ENCODE measurements at places on chromosomes 1 and 21.

- no peak for DNase-seq
Observed at GRCh38 chr1:57324388-57324787, 99.5 kb downstream of the DAB1 start.

- no peak for DNase-seq
Observed at GRCh38 chr1:227726924-227727599, 8.0 kb downstream of the JMJD4 start.

GRCh38 chr1:248807067-248807737 lies 18.5 kb downstream of the SH3BP5L start:
- DNase-seq: peak; percentile 84

DNA sequence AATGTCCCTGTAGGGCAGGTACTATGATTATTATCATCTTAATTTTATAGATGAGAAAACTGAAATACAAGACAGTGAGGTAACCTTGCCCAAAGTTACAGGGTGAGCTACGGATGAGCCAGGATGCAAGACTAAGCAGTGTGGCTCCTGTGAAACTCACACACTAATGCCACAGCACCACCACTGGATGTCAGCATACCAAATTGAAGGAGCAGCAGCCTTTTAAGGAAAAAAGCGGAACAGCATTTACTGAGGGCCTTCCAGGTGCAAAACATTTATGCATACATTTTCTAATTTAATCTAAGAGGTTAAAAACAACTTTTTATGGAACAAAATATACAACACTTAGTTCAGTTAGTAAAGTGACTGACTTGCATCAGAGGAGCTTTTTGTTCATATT lies 41.7 kb downstream of the SEC16B start:
- DNase-seq: no peak

DNA sequence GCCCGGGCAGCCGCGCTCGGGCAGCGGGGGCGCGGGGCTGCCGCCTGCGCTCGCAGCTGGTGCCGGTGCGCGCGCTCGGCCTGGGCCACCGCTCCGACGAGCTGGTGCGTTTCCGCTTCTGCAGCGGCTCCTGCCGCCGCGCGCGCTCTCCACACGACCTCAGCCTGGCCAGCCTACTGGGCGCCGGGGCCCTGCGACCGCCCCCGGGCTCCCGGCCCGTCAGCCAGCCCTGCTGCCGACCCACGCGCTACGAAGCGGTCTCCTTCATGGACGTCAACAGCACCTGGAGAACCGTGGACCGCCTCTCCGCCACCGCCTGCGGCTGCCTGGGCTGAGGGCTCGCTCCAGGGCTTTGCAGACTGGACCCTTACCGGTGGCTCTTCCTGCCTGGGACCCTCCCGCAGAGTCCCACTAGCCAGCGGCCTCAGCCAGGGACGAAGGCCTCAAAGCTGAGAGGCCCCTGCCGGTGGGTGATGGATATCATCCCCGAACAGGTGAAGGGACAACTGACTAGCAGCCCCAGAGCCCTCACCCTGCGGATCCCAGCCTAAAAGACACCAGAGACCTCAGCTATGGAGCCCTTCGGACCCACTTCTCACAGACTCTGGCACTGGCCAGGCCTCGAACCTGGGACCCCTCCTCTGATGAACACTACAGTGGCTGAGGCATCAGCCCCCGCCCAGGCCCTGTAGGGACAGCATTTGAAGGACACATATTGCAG lies 3.0 kb downstream of the ARTN start:
- peak; percentile 26 for DNase-seq

Data from NB4 (cell line).